Nasal cavity respiratory epithelium epithelial cell of viscerocranial mucosa (primary cell): ENCODE measurements at places on chromosomes 2 and 18. TPM values are rescaled to one million over a fixed set of nuclear protein-coding genes. Genes with fewer than 3 reads are reported as not detected.

TUBA3E gene
- total RNA-seq: not detected in 2 replicates

ELOA2 gene
- total RNA-seq: not detected in 2 replicates

LIMS4 gene
- total RNA-seq: 1.1 TPM in 1 of 2 replicates, not detected in the other

TEKT4 gene
- total RNA-seq: not detected in 2 replicates

SLC20A1 gene
- 105 and 112 TPM in 2 replicates for total RNA-seq

ANKRD30BL gene
- not detected in 2 replicates for total RNA-seq

TTR gene
- total RNA-seq: not detected in 2 replicates

MBP gene
- 54.3 and 54.7 TPM in 2 replicates for total RNA-seq

TGFA gene
- 144 and 191 TPM in 2 replicates for total RNA-seq

SERPINB10 gene
- total RNA-seq: under 0.01 and 0.43 TPM in 2 replicates

STPG4 gene
- under 0.01 and 0.07 TPM in 2 replicates for total RNA-seq

SFT2D3 gene
- 3.8 and 4.1 TPM in 2 replicates for total RNA-seq
